NCI-H774 (cell line): ENCODE measurements at places on chromosomes 6 and 20.

DNA sequence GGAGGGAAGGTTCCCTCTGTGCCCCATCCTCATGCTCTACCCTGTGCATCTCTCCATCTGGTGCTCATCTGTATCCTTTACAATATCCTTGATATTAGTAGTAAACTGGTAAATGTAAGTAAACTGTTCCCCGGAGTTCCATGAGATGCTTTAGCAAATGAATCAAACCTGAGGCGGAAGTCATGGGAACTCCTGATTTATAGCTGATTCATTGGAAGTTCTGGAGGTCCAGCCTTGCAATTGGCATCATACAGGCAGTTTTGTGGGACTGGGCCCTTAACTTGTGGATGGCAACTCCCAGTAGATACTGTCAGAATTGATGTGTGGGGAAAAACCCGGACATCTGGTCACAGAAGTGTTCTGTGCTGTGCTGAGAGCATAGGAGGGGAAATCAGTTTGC, 11.2 kb upstream of the SLC22A2 start:
- no peak for DNase-seq

GRCh38 chr6:129146902-129147301, 264.0 kb downstream of the LAMA2 start:
- no peak for DNase-seq

DNA sequence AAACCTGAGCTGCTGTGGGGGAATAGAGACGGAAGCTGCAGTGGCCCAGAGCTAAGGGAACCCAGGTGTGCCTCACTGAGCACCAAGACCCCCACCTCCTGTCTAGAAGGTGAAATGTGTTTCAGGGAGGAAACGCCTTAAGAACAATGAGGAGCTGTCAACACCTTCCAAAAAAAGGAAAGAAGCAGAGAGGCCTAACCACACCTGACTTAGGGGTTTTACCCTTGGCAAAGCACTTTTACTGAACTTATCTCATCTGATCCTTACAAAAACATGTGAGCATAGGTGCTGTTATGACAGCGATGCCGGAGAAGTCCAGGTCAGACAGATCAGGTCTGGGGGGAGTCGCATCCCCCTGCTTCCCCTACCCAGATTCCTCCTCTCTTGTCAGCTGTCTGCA, 16.1 kb upstream of the CDKN1A start:
- no peak for DNase-seq

- DNase-seq, result peak; percentile 6
Observed at GRCh38 chr6:125512621-125513020, 210.9 kb upstream of the HDDC2 start.

DNA sequence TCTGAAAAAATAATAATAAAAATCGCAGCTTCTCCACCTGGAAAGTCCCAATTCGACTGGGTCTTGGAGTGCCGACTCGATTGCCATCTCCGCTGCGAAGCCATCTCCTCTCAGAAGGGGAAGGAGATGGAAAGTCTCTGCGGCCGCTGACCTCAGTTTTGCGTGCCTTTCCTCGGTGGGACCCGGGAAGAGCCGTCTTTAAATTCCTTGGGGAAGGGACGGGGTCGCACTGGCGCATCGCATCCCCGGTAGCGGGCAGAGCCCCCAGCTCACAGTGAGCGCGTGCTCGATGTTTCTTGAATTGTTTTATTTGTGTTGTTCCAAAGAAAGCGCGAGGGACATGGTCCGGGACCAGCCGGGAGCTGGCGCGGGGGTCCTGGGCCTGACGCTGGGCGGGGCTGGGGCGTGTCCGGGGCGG, 270 bp upstream of the TIAM2 start:
- no peak for DNase-seq

GRCh38 chr20:44301285-44301684, 9.7 kb downstream of the FITM2 start:
- DNase-seq, result no peak

DNA sequence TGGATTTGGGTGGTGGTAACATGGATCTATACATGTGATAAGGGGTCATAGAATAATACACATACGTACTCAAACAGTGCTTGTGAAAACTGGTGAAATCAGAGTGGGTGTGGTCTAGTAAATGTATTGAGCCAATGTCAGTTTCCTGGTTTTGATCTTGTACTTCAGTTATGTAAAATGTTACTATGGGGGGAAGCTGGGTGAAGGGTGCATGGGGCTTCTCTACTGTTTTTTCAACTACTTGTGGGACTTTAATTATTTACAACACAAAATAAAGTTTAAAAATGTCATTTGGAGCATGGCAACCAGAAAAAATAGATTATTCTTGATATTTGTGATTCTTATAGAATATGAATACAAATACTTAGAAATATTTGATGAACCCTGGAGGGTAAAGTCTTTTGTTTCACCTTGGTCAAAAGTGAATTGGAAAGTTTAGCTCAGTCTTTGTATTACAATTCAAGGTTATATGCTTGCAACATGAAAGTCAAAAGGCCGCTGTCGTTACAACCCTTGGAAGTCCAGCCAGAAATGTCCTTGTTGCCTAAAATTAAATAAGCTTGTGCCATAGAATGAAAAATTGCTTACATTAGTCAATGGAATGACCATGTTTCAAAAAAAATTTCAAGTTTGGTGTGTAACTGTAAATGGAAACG, 74.1 kb downstream of the TXNDC5 start:
- no peak for DNase-seq

DNA sequence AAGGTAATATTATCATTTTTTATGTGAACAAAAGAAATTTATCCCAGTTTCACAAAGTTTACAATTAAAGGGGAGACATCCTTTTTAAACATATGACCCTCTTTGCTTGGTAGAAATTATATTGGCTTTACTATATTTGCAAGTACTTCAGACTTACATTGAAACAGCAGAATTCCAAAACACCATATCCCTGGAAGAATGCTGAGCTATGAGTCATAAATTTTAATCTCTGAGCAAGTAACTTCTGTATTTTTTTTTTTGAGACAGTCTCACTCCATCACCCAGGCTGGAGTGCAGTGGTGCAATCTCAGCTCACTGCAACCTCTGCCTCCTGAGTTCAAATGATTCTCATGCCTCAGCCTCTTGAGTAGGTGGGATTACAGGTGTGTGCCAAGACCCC, 240.4 kb downstream of the TBC1D32 start:
- DNase-seq, result no peak

- no peak for DNase-seq
Observed at GRCh38 chr6:31588871-31589650, 3.0 kb downstream of the LST1 start.

DNA sequence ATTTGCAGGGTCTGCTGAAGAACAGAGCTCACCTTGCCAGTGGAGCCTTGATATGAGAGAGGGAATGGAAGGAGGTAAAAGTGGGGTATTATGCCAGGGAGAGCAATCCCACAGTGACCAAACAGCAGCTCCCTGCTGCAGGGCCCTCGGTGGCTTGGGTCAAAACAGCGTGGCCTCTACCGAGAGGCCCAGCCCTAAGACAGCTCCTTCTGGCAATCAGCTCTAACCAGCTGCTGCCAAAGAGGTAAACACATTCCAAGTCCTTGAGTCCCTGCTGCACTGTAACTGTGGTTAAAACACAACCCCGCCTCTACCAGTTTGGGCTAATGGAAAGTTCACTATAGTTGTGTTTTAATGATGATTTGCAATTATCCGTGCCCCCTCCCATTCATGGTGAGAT, 1.4 kb upstream of the DAAM2 start:
- DNase-seq, result no peak

GRCh38 chr20:19241440-19241839, 29.0 kb downstream of the SLC24A3 start:
- no peak for DNase-seq

- peak; percentile 61 for DNase-seq
Observed at GRCh38 chr6:125810445-125810844, 19.7 kb downstream of the NCOA7 start.

DNA sequence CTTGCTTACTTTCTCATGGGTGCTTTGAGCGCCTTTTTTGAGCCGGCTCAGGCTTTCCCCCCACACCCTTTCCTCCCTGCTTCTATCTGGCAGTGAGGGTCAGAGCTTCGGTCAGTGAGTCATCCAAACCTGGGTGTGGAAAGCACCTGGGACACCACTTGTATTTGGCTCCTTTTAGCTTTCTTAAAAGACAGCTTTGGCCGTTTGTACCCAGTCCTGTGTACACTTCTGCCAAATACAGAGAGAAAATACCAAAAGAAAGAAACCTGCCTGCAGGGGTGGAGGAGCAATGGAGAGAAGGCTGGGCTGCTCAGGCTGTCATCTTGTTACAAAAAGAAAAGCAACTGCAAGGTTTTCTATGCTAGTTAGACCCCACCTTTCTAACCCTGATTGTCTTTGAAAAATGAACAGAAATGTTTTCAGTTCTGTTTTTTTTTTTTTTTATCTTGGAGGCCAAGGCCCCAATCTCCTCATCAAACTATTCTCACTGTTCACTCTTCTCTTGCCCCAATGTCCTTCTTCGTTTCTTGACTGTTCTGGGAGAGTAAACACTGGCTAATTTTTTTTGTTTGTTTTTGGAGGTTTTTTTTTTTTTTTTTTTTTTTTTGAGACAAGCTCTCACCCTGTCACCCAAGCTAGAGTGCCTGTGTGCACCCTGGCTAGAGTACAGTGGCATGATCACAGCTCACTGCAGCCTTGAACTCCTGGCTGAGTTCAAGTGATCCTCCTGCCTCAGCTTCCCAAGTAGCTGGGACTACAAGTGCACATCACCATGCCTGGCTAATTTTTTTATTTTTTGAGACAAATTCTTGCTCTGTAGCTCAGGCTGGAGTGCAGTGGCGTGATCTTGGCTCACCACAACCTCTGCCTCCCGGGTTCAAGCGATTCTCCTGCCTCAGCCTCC, 76.4 kb downstream of the SSR1 start:
- no peak for DNase-seq

- DNase-seq, result no peak
Observed at GRCh38 chr6:164947164-164947563, 362.2 kb downstream of the C6orf118 start.

DNA sequence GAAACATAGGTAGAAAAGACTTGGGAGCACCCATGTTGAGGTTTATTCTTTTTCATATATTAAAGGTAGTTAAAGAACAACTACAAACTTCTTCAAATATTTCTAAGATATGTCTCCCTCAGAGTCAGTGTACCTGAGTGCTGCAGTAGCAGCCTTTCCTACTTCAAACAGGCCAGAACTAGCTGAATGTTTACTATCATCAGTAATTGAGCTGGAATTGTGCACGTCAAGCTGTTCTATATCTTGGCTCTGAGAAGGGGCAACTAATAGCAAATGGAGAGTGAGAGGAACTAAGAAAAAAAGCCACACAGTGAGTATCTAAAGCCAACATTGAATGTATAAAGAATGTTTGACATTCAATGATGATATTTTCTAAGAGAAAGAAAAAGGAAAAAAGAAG, 21.7 kb downstream of the MTCL3 start:
- DNase-seq, result no peak

- DNase-seq, result no peak
Observed at GRCh38 chr20:60528141-60528540, 569.9 kb downstream of the CDH26 start.

GRCh38 chr6:15413466-15414234, 167.8 kb downstream of the JARID2 start:
- no peak for DNase-seq

GRCh38 chr20:47638851-47639250, 137.2 kb downstream of the NCOA3 start:
- DNase-seq, result no peak

DNA sequence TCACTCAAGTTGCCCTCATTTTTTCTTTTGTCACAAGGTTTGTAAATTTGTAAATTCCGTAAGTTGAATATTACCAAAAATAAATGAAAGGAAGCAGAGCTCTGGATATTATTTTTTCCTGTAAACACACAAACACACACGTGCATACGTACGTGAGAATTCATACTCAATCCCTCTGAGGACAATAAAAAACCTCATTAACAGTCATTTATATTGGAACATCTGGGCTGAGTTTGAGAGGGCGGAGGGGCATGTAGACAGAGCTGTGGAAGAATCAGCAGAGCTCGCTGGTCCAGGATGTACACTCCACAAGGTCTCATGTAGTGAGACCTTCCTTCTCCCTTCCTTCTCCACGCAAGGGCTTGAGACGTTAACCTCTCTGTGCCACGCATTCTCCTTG, 24.2 kb upstream of the DOK5 start:
- no peak for DNase-seq

DNA sequence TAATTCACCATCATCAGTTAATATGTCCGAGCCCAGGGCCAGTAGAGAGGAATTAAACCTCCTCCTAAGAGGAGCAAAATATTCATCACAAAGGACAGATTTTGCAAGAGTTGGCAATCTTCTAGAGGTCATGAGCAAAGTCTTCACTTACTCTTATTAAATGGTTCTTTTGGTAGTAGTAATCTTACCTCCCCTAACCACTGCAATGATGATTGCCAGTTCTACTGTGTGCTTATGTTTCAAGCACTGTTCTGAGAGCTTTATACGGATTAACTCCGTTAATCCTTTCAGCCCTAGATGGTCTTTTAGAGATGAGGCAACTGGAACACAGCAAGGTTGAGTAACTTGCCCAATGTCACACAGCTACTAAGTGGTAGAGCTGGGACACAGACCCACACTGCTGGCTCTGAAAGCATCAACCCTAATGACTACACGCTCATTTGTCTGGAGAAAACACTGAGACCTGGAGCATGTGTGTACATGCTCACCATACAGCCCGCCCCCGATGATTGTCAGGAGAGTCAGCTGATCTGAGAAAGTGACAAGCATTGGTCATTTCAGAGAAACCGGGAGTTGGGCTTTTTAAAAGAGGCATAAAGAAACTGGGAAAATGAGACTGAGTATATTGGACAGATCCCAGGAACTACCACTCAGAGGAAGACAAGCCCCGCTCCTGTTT, 276.0 kb downstream of the NRN1 start:
- DNase-seq, result peak; percentile 58

GRCh38 chr20:59560588-59561227, 43.6 kb upstream of the PHACTR3 start:
- no peak for DNase-seq
